ENCODE measurements at places on chromosomes 3 and 15. TPM values are rescaled to one million over a fixed set of nuclear protein-coding genes. Genes with fewer than 3 reads are reported as not detected.

GRCh38 chr3:19432669-19433068, 284.4 kb downstream of the KCNH8 start:
- no peak for DNase-seq

DNA sequence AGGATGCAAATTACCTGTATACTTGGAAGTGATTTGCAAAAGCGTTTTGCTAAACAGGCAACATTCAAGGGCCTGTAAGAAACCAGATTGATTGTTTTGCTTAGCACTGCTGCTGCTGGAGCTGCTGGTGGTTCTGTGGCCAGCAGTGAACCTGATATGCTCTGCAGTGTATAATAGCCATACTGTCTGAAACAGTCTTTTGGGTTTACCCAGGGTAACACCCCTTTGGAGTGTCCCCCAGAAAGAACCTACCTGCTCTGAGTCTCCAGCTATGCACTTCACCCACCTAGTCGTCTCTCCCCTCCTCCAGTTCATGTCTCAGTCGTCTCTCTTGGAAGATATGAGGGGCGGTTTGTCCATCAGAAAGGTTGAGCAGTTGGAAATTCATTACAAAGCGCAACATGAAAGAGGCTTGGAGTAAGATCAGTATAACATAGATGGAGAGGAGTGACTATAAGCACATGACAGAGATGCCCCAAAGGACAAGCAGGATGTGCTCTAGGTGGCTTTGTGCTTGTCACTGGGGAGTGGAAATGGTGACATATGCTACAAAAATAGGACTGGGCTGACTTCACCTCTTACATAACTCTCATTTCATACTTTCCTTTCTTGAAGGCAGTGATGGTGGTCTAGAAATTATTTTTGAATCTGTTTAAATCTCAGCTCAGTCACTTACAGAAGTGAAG, 3.8 kb downstream of the MKRN2 start:
- no peak for DNase-seq

DNA sequence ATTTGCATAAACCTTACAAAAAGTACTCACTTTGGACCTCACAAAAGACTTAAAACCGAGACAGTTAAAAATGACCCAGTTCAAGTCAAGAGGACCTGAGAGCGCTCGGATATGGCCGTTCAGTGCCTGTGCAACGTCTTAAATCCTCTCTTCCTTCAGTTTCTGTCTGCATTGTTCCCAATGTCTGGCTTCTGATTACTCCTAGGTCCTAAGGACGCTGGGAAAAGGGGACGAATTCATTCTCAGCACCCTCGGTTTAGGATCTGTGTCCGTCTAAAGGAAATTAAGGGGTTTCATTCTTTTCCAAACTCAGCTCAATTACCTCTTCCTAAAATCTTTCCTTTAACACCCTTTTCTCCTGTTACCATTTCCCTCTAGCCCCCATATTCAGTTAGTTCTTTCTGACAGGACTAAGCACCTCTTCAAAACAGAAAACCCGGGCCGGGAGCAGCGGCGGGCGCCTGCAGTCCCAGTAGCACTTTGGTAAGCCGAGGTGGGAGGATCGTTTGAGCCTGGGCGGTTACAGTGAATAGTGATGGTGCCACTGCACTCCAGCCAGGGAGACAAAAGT, 970 bp downstream of the DPPA4 start:
- DNase-seq: no peak

GRCh38 chr15:98896802-98897732, 110.5 kb downstream of the PGPEP1L start:
- no peak for DNase-seq

DNA sequence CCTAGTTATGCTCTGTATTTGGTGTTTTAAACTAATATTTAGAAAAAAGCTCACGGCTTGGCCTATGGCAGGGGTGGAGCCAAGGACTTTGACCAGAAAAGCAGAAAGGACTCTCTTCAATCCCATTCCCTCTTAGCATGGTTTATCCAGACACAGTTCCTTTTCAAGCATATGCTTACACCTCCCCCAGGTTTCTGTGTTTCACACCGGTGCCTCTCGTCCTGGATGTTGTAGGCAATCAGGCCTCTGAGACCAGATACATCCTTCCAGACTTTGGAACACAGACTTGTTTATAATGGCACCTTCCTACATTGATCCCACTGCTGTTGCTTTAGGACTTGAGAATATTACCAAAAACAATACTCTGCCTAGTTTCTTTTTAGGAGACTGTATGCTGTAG, 440.5 kb upstream of the ARPP21 start:
- DNase-seq: no peak

DNA sequence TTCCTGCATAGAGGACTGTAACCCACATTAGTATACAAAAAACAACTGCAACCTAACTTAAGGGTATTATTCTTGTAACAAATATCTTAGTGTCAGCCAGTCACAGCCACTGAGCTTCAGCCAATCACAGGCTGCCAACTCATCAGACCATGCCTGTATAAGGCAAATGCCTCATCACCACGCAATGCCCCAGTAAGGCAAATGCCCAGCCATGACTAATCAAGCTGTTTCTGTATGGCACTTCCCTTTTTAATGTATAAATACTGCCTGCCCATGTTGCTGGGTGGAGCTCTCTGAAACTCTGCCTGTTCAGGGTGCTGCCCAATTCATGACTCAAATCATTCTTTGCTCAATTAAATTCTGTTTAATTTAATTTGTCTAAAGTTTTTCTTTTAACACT, 18.4 kb upstream of the GABRA5 start:
- DNase-seq: no peak

GRCh38 chr3:61724183-61724582, 162.8 kb downstream of the PTPRG start:
- DNase-seq: no peak

DNA sequence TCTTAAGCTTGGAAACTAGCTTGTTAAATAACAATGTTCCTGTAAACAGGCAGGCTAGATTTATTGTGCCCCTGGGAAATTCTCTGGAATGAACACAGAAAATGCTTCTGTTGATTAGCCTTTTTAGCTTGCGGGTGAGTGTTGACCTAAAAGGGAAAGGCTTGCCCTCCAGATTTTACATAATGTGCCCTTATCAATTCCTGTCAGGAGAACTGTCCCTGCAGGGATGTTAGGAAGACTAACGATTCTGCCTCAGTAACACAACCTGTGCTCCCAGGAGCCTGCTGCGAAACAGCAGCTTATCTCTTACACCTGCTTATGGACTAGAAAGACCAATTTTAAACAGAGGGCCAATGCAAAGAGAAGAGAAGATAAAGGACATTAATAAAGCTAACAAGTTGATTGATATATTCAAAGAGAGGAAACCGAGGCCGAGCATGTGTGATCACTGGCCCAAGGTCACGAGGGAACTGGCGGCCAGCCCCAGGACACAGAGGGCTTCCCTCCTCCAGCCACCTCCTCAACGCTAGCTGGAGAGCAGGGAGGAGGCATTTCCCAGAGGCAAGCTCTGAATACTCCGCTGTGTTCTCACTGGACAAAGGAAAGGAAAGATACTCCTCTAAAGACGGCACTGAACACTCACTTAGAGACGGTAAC, 48.4 kb upstream of the TJP1 start:
- no peak for DNase-seq

GRCh38 chr15:57082054-57082728, 163.7 kb downstream of the TCF12 start:
- no peak for DNase-seq

- no peak for DNase-seq
Measured at GRCh38 chr15:78177447-78177873, 28.3 kb downstream of the IDH3A start.

GRCh38 chr3:71005702-71006321, 577.7 kb downstream of the FOXP1 start:
- no peak for DNase-seq

- DNase-seq: no peak
Measured at GRCh38 chr3:120903221-120903620, 4.8 kb upstream of the STXBP5L start.

DNA sequence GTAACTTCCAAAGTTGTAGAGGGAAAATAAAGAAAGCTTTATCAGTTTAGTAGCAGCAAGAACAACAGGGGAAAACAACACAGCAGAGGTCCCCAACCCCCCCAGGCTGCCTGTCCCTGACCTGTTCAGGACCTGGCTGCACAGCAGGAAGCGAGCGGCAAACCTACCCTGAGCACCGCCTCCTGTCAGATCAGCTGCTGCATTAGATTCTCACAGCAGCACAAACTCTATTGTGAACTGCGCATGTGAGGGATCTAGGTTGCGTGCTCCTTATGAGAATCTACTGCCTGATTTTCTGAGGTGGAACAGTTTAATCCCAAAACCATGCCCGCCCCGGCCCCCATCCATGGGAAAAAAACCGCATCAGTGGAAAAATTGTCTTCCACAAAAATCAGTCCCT, 40.3 kb downstream of the USP50 start:
- no peak for DNase-seq

GRCh38 chr15:69513986-69514385, 61.4 kb downstream of the RPLP1 start:
- DNase-seq: no peak

DNA sequence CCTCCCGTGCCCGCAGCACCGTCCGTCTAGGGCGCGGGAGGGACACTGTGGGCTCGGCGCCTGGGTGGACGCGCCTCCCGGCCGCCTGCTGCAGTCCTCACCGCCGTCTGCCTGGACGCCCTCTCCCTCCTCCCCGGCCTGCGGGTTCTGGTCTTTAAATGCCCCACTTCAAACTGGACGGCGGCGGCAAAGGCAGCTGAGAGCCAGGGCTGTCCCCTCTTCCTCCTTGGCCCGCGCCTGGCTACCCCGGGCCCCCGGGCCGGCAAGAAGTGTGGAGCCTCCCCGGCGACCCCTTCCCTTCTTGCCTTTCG, 426 bp downstream of the CBLB start:
- DNase-seq: peak; percentile 64

DNA sequence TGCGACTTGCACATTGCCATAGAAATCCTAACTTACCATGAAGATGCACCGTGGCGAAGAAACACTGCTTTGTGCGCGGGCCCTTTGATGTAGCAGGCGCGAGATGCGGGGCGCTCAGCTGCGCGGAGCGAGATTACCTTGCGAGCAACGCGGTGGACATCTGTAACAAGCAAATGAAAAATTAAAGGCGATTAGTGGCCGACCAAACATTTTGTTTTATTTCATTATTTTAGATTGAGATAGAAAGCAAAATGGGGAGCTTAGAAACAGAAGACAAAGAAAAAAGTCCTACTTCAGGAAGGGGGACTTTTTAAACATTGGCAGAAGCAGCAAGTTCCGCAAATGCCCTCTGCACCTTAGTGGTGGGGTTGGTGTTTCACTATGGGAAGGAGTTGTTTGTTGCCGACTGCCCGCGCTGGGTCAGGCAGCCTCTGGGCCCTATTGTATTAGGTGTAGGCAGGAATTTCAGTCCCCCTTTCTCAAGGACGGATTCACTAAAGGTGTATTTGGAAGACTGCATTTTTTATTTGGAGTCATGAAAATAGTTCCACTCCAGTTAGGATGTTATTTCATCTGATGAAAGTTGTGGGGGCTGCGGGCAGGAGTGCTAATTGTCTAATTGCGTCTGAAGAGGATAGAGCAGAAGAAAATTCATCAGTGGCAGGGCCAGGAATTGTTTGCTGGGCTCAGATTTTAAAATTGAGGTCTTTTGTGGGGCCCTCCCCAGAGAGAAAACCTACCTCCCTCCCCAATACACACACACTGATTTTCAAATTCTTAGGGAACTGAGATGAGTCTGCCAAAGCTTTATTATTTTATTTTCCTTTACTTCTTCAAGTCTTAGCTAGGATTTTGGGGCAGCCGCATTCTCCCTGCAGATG, 17.4 kb downstream of the ZIC4 start:
- DNase-seq: no peak

DNA sequence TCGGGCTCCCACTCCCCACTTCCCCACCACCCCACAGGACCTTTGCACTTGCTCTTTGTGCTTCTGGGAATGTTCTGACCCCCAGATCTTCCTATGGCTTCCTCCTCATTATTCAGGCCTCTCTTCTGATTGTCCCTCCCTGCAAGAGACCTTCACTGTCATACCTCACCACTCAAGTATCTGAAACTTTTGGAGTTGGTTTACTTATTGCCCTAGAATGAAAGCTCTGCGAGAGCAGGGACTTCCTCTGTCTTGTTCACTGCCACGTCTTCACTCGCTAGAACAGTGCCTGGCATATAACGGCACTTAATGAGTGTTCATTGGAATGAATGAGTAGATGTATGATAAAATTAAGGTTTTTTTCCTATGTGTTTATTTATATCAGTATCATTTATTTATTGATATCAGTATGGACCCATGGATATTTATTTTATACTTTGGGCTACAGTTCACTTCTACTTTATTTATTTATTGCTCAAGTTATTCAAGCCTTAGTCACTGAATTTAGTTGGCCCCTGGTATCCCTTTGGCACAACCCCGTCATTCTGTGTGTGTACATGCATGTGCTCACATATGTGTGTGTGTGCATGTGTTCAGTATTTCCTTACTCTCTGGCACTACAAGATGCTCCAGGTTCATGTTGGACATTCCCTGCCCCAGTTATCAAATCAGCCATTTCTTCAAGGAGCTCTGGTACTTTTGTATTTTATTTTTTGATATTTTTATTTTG, 197.6 kb downstream of the THSD4 start:
- no peak for DNase-seq

DNA sequence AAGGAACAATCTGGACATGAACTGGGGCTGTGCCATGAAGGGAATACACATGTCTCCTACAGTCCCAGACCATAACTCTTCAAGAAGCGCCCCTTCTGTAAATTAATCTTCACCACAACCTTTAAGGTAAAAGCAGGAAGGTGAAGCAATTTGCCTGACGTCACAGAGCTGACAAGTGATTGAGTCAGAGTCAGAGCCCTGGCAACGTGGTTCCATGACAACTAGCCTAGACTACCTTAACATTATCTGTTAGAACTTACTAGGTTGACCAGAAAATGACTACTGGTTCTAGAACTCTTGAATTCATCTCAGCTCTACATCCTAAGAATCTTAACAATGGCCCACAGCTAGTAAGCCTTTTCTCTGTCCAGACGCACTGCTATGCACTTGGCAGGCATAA, 124.6 kb downstream of the NTRK3 start:
- DNase-seq: no peak

DNA sequence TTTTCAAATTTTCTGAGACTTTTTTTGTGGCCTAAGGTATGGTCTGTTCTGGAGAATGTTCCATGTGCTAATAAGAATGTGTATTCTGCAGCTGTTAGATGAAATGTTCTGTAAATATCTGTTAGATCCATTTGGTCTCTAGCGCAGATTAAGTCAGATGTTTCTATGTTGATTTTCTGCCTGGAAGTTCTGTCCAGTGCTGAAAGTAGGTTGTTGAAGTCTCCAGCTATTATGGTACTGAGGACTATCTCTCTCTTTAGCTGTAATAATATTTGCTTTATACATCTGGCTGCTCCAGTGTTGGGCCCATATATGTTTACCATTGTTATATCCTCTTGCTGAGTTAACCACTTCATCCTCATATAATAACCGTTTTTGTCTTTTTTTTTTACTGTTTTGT, 13.2 kb upstream of the TUBGCP5 start:
- no peak for DNase-seq

GRCh38 chr3:9416139-9416780, 18.8 kb downstream of the SETD5 start:
- DNase-seq: no peak

Gene APPL1
- total RNA-seq: 38.6 TPM

Gene CSPG4
- 11.8 TPM for total RNA-seq

Gene RBPMS2
- 14.6 TPM for total RNA-seq

Gene C3orf20
- total RNA-seq: 0.09 TPM

Gene ADAMTS7
- 98.7 TPM for total RNA-seq

Gene CFAP92
- 1.1 TPM for total RNA-seq

Gene SLC9C1
- total RNA-seq: 0.69 TPM

Gene CHST13
- total RNA-seq: not detected

Gene ANKRD34C
- not detected for total RNA-seq

Measured in mesothelial cell of epicardium (in vitro differentiated cells).